SJCRH30 (cell line): ENCODE measurements at places on chromosomes 2 and 18. TPM values are rescaled to one million over a fixed set of nuclear protein-coding genes. Genes with fewer than 3 reads are reported as not detected.
A peak's percentile ranks its signal among the peaks of the same experiment; 100 is the strongest.

Gene DAW1
- 0.08 TPM in 1 of 2 replicates, not detected in the other for total RNA-seq

Gene SERPINB5
- not detected in 2 replicates for total RNA-seq

Gene ILKAP
- 59.8 and 71.1 TPM in 2 replicates for total RNA-seq

Gene SATB2
- total RNA-seq: 13.3 and 14.8 TPM in 2 replicates

Gene RAX
- total RNA-seq: not detected in 2 replicates

Gene TUBA4B
- total RNA-seq: 0.08 TPM in 1 of 2 replicates, not detected in the other

Gene RAB17
- total RNA-seq: 3.4 and 3.6 TPM in 2 replicates

Gene HJURP
- 86.1 and 90.8 TPM in 2 replicates for total RNA-seq

Gene NLRC4
- total RNA-seq: 0.05 TPM in 1 of 2 replicates, not detected in the other

Gene NEMP2
- total RNA-seq: 19.3 and 20.9 TPM in 2 replicates

Gene SP9
- total RNA-seq: 4.1 TPM in 2 replicates

Gene GPR45
- 0.13 and 0.43 TPM in 2 replicates for total RNA-seq

Gene MC5R
- total RNA-seq: not detected in 2 replicates

Gene NR4A2
- 0.46 and 0.51 TPM in 2 replicates for total RNA-seq

Gene SMIM21
- total RNA-seq: not detected in 2 replicates

- no peak for DNase-seq
Measured at GRCh38 chr2:120441744-120442471, 96.0 kb downstream of the INHBB start.

- no peak for DNase-seq
Measured at GRCh38 chr2:45856391-45857274, 205.2 kb downstream of the PRKCE start.

GRCh38 chr2:111205774-111206173, 85.1 kb downstream of the BCL2L11 start:
- no peak for DNase-seq

DNA sequence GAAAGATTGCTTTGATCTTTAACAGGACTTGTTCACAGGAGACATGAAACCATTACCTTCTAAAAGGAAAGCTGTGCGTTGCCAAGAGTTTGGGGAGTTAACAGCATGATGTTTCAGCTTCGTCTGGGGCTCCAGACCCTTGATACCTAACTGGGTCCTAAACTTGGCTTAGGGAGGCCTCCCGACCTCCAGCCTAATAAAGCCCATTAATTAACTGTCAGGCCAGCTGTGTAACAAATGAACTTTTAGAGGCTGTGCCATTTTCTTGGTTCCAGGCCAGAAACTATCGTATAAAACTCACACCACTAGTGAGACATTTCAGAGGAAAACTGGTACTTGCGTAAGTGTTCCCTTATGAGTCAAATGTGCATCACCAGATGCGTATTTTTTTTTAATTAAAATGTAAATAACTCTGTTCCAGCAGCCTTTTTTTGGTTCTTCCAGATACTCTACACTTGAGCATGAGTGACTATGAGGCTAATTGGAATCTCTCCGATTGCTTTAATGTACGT, 236.5 kb downstream of the BCL2 start:
- no peak for DNase-seq

- no peak for DNase-seq
Measured at GRCh38 chr18:30499721-30500120, 542.8 kb downstream of the DSC3 start.

DNA sequence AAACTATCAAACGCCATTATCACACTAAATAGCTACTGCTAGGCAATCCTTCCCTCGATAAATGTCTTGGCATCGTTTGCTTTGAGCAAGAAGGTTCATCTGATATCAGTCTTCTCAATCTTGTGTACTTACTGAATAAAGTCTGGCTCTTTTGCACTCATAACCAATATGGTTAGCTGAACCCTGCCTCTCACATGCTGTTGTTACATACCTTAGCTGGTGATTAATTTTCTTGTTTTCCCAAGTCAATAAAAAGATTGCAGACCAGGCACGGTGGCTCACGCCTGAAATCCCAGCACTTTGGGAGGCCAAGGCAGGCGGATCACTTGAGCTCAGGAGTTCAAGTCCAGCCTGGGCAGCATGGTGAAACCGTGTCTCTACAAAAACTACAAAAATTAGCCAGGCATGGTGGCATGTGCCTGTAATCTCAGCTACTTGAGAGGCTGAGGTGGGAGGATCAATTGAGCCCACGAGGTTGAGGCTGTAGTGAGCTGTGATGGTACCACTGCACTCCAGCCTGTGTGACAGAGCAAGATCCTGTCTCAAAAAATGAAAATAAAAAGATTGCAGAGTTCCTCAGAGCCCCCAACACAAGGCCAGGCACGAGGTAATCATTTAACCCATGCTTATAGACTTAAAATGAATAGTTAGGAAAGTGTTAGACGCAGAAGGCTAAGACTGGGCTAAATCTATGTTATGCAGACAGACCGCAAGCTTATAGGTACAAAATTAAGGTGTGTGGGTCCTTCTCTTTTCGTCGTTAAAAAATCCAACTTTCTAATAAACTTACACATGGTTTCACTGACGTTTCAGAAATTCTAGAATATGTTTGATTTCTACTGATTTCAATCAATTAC, 177.5 kb downstream of the ALPK2 start:
- DNase-seq: no peak

- no peak for DNase-seq
Measured at GRCh38 chr2:204657024-204657423, 111.7 kb downstream of the PARD3B start.

- DNase-seq: peak; percentile 56
Measured at GRCh38 chr2:241867776-241868420, 1.6 kb upstream of the RTP5 start.

- peak; percentile 69 for DNase-seq
Measured at GRCh38 chr2:16257322-16258028, 317.1 kb downstream of the MYCN start.

DNA sequence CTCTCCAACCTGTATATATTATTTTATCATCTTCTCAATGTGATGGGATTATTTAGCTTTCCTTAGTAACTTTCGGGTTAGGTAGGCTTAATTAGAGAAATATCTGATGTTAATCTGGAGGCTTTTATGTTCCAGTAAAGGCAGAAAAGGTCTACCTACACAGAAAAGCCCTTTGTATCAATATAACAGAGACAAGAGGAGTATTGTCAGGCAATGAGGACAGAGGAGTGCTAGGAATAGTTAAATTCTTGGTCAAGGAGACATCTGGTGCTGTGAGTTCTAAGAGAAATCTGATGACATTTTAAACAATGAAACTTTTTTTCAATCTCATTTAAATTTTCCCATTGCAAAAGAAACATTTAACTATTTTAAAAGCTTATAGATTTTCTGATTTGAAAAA, 36.1 kb downstream of the DPP4 start:
- no peak for DNase-seq

- no peak for DNase-seq
Measured at GRCh38 chr2:202442882-202443281, 66.8 kb downstream of the BMPR2 start.

GRCh38 chr2:9644603-9645002, 13.8 kb upstream of the YWHAQ start:
- DNase-seq: no peak

- DNase-seq: no peak
Measured at GRCh38 chr2:211934811-211935210, 603.8 kb downstream of the ERBB4 start.

- no peak for DNase-seq
Measured at GRCh38 chr2:106579750-106580197, 92.6 kb downstream of the CD8B2 start.

DNA sequence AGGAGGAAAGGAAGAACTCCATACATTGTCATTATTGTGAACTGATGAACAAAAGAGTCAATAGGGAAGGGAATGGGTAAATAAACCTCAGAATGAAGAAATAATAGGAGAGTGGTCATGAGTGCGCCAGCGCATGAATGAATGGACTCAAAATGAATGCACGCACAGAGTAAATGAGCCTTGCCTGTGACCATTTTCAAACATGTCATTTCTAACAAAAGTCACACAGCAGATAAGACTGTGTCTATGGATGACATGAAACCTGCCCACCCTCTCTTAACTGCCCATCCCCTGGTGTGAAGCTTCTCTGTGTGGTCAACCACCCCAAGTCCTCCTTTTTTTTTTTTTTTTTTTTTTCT, 121.1 kb upstream of the TEX51 start:
- DNase-seq: no peak

DNA sequence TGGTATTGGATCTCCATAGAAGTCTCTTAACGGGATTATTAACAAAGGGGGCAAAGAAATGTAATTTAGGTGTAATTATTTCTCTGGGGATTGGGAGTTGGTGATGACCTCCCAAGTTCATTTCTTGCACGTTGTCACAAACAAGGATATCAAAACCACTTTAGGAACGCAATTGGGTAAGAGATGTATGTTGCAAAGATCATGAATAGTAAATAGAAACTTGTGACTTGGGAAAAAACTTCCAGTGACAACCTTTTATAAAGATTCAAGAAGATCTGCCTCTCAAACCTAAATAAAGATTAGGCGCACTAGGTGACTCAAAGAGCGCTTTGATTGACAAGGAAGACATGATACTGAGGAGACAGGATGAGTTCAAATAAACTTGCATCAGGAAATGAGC, 127.8 kb upstream of the TRIB2 start:
- DNase-seq: no peak

DNA sequence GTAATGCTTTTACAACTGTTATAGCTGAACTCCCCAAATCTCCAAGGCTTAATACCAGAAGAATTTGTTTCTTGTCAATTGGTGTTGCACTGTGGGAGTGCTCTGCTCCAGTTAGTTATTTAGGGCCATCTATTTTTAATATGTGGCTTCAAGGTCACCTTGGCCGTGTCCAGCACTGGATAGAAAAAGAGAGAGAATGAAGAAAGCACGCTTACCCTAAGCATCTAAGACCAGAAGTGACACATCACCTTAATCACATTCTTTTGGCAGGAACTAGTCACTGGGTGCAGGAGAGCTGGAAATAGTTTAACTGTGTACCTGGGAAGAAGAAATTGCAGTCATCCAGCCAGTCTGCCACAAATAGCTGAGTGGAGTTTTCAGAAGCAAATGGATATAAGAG, 78.8 kb downstream of the VWC2L start:
- no peak for DNase-seq

DNA sequence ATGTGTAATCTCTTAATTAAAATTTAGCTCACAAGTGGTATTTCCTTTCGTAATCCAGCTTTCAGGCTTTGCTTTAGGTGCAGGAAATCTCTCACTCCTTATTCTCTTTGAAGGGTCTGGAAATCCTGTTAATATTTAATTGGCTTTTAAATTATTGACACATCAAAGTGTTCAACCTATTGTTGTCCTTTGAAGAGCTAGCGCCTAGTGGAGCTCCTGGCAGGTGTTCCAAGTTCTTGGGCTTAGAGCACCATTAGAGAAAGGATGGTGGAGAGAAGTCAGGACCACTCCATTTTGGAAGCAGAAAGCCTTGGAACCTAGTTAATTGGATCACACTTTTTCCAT, 92.4 kb downstream of the CABLES1 start:
- DNase-seq: no peak

GRCh38 chr2:100988630-100989417, 13.3 kb upstream of the RPL31 start:
- no peak for DNase-seq

DNA sequence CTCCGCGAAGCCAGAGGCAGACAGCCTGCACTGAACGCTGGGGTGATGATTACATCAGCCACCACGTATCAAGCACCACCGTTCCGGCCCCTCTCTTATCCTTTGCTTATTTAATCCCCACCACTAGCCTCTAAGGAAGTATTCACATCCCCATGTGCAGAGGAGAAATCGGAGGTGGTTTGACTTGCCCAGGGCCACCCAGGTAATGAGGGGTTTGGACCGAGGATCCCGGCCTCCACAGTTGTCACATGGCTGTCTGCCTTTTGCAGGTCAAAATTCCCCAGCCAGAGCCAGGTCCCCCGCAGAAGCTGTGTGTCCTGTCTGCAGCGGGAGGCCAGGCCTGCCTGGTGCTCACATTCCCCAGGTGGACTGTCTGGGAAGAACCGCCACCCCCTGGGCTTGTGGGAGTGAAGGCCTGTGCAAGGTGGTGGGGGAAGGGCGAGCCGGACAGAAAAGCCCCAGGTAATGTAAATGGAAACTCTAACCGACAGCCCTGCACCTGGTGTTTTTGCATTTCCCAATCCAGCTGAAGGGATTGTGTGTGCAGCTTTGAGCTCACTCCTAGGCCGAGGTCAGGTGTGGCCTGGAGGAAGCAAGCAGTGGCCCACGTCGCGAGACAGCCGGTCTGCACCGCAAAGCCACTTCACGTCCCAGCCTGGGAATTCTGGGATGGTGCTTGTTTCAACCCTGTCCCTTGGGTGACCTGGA, 108.5 kb upstream of the ID2 start:
- no peak for DNase-seq

GRCh38 chr18:27361477-27361876, 176.4 kb upstream of the CHST9 start:
- no peak for DNase-seq

DNA sequence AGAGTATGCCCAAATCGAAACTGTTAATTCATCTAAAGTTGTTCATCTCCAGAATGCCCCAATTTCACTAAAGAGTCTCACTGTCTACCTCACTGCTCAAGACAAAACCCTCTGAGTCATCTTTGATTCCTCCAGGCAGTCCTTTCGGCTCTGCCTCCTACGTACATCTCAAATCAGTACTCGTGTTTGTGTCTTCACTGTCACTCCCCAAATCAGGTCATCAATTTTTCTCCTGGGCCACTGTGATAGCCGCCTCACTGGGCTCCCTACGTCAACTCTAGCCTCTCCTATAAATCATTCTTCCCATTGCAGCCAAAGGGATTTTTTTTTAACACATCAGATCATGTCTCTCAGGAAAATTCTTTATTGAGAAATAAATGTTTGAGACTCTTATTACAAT, 42.1 kb upstream of the TTC39C start:
- no peak for DNase-seq

DNA sequence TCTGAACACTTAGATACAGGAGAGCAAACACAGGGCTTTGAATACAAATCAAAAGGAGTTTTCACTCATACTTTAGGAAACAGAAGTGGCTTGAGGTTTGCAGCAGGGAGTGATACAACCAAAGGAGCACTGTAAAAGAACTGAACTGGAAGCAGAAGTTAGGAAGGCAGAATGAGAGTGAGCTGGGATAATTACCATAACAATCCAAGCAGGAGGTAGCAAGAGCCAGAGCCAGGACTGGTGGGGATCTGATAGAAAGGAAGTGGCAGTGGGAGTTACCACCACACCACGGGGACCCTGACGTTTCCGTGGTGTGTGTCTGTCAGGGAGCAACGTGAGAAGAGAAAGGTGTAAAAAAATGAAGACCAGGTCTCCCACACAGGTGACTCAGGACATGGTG, 81.3 kb upstream of the EPB41L3 start:
- DNase-seq: no peak

GRCh38 chr18:35049111-35050027, 8.2 kb downstream of the MAPRE2 start:
- no peak for DNase-seq

GRCh38 chr2:223058952-223059716, 7.1 kb downstream of the KCNE4 start:
- DNase-seq: no peak

- peak; percentile 36 for DNase-seq
Measured at GRCh38 chr2:230170532-230170931, 49.3 kb downstream of the SP110 start.

DNA sequence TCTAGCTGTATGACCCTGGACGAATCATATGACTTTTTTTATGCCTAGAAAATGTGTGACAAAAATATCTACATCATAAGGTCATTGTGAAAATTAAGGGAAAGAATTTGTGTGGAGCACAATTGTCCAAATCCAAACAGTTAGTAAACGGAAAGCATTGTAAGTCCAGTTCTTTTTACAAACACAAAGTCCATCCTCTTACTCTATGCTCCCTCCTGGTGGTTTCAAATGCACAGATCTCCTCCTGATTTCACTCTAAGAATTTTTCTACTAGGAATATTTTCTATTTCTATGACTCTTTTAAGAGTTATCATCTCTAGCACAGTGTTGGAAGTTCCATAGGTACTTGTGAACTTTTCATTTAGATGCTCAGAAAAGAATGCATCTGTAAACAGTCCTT, 125.2 kb upstream of the ARL5A start:
- no peak for DNase-seq
